Stimulated activated CD8-positive, alpha-beta memory T cell treated with anti-CD3 and anti-CD28 coated beads, Interleukin-15, amount 100 ng/mL, for 24 hours (primary cell): ENCODE measurements at places on chromosomes 6 and 20.

DNA sequence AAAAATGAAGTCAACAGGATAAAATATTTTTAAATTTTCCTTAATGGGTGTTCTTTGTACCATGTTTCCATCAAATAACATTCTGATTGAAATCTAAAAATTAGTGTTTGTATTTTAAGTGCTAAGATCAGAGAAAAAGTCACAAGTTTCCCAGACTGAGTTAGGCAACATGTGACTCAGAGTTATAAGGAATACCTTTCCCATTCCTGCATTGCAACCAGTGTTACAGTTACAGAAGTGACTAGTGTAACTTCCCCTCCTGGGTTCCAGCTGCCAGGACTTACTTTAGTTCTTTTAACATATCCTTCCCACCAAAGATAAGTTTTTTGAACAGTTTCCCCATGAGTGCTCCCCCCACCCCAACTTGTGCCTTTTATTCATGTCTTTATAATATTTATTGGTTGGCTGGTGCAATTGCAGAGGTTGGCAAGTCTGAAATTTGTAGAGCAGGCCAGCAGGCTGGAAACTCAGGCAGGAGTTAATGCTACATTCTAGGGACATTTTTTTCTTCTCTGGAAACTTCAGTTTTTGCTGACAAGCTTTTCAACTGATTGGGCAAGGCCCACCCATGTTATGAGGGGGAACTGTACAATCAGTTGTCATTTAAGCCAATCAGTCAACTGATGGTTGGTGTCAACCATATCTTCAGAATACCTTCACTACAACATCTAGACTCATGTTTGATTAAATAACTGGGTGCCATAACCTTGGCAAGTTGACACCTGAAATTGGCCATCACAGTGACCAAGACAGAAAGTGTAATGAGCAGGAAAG is 22.9 kb upstream of the ESR1 start:
- DNase-seq, result no peak

GRCh38 chr20:722822-723644 is 45.3 kb downstream of the SLC52A3 start:
- no peak for DNase-seq

- DNase-seq, result no peak
These were observed 141.3 kb downstream of the PREX1 start for GRCh38 chr20:48686238-48687116.

DNA sequence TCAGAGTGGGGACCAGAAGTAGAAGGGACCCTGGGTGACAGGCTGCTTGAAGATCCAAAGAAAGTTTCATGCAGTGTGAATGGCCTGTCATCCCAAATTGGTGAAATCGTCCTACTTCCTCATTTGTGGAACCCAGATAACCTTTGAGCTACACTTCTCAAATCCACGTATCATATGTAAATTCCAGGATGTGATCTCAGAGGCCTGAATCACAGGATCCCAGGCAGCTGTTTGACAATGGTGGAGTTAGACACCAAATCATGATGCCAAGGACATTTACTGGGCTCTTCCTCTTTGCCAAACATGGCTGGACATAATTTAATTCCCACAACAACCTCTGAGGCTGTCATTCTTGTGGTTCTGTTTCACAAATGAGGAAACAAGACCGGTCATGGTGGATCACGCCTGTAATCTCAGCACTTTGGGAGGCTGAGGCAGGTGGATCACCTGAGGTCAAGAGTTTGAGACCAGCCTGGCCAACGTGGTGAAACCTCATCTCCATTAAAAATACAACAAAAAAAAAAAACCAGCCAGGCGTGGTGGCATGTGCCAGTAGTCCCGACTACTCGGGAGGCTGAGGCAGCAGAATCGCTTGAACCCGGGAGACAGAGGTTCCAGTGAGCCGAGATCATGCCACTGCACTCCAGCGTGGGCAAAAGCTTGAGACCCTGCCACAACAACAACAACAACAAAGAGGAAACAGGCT is 39.9 kb upstream of the TTPAL start:
- DNase-seq, result no peak

GRCh38 chr20:19375801-19376200 is 163.4 kb downstream of the SLC24A3 start:
- no peak for DNase-seq

GRCh38 chr6:157443066-157443800 is 62.2 kb downstream of the ZDHHC14 start:
- DNase-seq, result no peak

DNA sequence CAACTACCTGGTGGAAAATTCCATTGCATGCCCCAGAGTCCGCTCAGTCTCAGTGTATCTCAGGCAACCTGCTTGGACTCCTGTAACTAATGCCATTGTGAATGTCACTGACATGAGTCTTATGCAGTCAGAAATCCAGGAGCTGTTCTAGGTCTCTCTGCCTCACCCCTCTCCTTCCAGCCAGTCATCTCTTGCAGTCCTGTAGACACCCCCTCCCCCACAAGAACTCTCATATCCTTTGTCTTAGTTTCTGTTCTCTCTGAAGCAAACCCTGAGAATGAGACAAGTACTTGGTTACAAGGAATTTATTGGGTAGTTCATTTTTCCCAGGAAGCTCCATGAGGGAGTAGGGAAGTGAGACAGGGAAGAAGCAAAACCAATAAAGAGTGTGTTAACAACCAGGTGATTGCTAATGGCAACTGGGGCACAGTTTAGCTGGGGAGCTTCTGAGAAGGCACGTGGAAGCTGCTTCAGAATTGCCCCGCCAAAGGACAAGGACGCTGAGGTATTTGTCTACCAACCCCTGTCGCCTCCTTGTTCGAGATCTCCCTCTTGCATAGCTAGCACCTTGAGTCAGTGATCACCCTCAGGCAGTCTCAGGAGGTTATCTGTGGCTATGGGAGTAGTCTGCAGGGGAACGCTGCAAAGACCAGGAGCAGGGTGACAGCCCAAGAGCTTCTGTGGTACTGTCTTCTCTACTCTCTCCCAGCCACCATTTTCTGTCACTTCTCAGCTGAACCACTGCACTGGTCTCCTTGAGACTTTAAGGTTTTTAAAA is 911.4 kb upstream of the FLRT3 start:
- DNase-seq, result no peak

DNA sequence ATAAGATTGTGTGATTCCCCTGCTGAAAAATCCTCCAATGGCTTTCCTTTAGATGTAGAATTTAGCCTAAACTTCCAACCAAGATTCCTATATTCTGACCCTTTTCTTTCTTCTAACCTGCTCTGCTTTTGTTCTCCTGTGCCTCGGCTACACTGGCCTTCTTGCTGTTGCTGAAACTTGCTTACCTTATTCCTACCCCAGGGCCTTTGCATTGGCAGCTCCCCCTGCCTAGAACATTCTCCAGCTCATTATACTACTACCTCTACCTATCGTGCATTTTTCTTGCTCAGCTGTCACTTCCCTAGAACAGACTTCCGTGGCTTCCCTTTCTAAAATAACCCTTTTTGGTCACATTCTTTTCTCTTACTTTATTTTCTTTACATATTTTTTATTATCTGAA is 48.7 kb downstream of the PLCB4 start:
- DNase-seq, result no peak

GRCh38 chr6:583116-583515 is 73.8 kb downstream of the HUS1B start:
- DNase-seq, result no peak

DNA sequence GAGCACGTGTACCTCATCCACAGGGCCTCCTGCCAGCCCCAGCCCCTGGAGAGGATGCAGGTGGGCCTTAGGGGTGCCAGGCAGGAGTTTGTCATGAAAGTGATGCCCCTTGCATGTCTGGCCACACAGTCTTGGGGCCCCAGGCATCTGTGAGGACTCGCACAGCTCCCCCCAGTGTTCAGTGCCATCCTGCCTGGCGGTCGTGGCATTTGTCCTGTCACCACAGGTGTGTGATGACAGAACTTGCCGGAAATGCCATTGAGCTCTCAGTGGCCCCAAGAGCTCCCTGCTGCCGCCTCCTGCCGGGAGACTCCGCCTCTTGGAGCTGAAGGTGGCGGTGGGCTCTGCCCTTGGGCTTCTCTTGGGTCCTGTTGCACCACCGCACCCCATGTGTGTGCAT is 30.6 kb upstream of the ADRM1 start:
- no peak for DNase-seq

DNA sequence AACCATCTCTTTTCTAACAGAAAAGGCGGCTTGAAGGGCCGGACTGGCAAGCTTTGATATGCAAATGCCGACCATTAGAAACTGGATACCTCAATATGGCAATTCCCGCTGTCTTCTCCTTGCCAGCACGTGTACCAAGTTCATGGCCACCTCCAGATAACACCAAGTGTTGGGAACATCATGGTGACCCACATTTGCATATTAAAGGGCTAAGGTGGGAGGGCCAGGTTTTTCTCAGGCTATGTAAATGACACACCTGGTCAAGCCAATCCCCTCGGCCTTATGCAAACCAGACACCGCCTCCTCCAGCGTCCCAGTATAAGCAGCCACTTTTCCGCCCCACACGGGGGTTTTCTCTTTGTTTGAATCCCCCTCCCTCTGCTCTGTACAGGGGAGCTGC is 110.7 kb downstream of the DACT2 start:
- DNase-seq, result no peak
